Suppressor macrophage treated with lipopolysaccharide for 1 hour (primary cell): ENCODE measurements at places on chromosomes 7 and 10.
A peak's percentile ranks its signal among the peaks of the same experiment; 100 is the strongest.

- DNase-seq, result no peak
These were observed 73.2 kb upstream of the KLF6 start for GRCh38 chr10:3858051-3858845.

GRCh38 chr10:95234951-95235350, 40.9 kb downstream of the ACSM6 start:
- no peak for DNase-seq

DNA sequence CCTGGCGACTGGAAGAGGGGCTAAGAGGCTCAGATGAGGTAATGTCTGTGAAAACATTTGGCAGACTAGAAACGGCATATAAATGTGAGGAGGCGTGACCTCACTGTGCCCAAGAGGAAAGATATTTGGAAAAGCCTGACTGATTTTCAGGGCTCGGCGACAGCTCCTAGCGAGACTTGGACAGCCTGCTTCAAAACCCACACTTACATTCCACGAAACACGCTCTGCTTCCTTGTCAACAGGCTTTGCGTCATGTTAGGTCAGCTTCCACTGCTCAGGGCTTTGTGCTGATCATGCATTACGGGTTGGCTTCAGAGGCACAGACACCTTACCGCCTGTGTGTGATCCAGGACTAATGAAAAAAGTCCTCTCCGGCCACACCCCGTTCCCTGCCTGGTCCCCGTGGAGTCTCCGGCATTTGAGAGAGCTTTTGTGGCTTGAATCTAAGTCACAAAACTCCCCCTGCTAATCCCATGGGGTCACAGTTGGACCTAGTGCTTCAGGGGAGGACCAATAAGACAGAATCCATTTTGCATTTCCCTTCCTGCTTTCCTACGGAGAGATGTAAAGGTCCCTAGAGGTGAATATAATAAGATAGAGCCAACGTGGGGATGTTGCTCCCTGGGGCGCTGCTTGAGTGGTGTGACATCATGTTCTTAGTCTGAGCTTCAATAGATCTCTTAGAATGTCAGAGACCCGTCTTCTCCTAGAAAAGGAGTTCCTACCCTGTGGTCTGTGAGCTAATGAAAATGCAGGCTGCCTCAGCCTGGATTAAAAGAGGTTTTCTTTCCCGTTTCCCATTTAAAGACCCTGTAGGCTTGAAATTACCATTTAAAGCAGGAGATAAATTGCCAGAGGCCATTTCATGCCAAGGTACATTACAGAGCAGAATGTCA, 25.5 kb downstream of the FGFBP3 start:
- DNase-seq, result no peak

GRCh38 chr7:122651451-122651850, 47.5 kb downstream of the RNF133 start:
- no peak for DNase-seq

- DNase-seq, result peak; percentile 79
These were observed 58.9 kb downstream of the HIPK2 start for GRCh38 chr7:139718859-139719258.

DNA sequence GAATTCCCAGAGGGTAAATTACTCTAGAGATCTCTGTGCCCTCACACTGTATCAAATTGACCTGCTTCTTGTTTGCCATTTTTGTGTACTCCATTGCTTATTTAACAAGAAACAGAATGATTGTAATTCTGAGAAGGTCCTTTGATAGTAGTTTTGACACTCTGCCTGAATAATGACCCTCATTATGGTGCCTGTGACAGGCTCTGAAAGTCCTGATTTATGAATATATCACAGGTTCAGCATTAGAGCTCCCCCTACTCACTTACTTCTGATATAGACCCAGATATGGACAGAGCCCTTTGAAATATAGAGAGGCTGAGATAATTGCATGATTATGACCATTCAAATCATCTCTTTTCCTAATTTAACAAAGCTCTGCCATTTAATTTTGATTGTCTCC, 465.2 kb downstream of the MDFIC start:
- no peak for DNase-seq

- DNase-seq, result no peak
These were observed 29.8 kb upstream of the PPP2R2D start for GRCh38 chr10:131870831-131871672.

- DNase-seq, result peak; percentile 53
These were observed 45.1 kb downstream of the AMZ1 start for GRCh38 chr7:2732959-2733584.

GRCh38 chr10:69005704-69006485, 17.3 kb downstream of the KIFBP start:
- DNase-seq, result no peak

DNA sequence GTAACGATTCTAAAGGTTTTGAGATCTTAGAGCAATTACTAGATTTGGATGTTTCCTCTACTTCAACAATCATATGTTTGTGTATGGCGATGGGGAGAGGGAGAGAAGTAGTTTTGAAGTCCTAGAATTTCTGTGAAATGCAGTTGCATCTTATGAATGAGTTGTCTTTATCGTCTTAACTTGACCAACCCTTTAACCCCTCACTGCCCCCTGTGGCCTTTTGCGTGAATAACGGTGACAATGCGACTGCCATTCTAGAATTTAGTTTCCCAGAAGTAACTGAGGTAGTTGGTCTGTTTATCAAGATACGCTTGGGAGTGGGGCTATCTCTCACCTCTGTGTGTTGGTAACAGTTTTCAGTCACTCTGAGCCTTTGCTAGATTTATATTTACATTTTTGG, 204.6 kb downstream of the HDAC9 start:
- DNase-seq, result peak; percentile 6
